ENCODE measurements at places on chromosomes 7 and 10.

GRCh38 chr10:128642502-128642901 lies 516.3 kb upstream of the MKI67 start:
- DNase-seq, result no peak

- DNase-seq, result no peak
Measured at GRCh38 chr10:14017467-14017866, 313.3 kb downstream of the FRMD4A start.

DNA sequence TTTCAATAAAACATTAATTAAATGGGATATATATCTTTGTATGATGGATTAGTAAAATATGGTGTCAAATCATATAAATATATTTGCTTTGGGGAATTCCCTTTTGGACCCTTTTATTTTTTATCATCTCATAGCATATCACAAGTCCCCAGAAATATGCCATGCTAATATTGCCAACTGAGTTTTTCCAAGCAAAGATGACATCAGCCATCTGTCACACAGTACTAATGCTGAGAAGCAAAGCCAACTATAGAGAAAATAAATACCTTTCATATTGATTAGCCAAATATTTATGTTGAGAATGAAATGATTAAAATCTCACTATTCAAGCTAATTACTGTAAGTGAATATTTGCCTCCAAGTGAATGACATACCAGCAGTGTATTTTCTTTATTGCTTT lies 575.3 kb downstream of the ETV1 start:
- DNase-seq, result no peak

DNA sequence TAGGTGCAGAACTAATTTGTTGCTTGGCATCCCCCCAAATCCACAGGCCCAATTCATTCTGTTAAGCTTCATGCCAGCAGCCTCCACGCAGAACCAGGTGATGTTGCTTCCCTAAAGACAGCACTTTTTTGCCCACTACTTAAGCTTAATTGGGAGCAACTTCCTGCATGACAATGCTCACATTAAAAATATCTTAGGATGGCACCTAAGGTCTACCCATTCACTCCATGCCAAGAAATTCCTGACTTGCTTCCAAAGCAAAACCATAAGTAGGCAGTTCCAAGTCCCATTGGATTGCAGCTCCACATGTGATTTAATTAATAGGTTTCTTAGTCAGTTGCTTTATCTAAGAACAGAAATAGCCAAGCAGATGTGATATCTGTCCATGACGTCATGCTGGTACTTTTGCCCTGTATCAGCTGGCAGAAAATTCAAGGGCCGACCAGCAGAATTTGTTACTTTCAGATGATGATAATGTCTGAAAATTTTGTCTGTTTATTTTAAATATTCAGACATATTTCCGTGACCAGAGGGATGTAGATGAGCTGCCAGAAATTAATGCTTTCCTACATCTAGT lies 325.5 kb downstream of the LHFPL3 start:
- DNase-seq, result no peak

GRCh38 chr10:48249004-48249762 lies 25.3 kb downstream of the FRMPD2 start:
- DNase-seq, result no peak

DNA sequence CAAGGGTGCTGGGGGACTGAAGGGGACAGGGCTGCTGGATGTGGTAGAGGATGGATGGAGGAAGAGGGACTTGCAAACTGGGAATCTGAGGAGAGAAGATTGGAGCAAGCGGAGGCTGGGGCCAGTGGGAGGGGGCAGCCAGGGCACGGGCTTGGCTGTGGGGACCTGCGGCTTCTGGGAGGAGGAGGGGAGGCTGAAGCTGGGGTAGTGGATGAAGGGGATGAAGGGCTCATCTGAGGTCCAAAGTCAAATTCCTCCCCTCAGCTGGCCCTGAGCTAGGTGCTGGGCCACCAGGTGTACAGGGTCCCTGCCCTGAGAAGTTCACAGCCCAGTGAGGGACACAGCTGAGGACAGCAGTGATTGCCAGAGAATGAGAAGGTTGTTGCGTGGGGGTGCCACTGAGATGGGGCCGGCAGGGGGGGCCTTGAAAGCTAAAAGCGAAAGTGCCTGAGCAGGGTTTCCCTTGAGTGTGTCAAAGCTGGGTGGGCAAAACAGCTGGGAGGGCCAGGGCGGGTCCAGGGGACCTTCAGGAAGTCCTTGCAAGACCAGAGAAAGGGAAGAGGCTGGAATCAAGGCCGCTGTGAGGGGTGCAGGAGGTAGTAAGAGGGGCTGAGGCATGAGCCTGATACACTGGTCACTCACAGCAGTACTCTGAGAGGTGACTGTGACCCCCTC lies 75.2 kb downstream of the MYL10 start:
- DNase-seq, result no peak

- DNase-seq, result no peak
Measured at GRCh38 chr7:28029051-28029450, 151.5 kb downstream of the JAZF1 start.

GRCh38 chr7:78953090-78953489 lies 500.4 kb downstream of the MAGI2 start:
- DNase-seq, result no peak

DNA sequence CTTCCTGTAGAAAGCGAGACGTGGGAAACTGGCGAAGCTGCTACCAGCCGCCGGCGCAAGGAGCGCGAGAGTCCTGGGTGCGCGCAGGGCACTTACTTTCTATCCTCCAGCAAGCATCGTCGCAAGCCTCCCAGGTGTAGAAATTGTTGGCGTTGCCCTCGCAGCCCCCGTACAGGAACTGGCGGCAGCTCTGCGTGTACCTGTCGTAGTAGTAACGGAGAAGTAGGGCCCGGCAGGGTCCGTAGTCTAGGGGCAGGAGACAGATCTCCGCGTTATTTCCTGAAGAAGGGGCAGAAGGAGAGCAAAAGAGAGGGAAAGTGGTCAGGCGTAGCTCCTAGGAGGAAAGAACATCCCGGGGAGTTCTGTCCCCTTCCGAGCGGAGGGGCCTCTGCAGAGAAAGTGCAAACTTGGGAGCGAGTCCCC lies 501 bp downstream of the TFPI2 start:
- no peak for DNase-seq

- no peak for DNase-seq
Measured at GRCh38 chr7:116425647-116426209, 73.8 kb upstream of the CAV2 start.

DNA sequence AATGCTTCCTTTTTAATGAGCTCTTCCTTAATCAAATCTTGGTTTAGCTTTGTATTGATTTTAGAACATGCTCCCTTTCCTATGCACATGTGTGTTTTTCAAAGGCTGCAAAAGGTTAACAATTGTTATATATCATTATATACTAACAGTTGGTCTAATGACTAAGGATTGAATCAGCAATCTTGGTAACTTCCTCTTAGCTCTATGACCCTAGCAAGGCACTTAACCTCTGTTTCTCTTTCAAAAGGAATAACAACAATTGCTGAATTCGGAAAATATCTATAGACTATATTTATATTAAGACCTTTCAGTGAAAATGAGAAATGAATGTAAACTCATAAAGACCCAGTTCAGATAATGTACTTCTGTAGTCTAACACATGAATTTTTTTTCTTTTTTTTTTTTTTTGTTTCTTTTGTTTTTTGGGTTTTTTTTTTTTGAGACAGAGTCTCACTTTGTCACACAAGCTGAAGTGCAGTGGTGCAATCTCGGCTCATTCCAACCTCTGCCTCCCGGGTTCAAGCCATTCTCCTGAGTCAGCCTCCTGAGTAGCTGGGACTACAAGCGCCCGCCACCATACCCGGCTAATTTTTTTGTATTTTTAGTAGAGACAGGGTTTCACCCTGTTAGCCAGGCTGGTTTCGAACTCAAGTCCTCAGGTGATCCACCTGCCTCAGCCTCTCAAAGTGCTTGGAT lies 48.8 kb downstream of the HOXA1 start:
- no peak for DNase-seq

GRCh38 chr7:70795948-70796347 lies 336.0 kb upstream of the GALNT17 start:
- no peak for DNase-seq

DNA sequence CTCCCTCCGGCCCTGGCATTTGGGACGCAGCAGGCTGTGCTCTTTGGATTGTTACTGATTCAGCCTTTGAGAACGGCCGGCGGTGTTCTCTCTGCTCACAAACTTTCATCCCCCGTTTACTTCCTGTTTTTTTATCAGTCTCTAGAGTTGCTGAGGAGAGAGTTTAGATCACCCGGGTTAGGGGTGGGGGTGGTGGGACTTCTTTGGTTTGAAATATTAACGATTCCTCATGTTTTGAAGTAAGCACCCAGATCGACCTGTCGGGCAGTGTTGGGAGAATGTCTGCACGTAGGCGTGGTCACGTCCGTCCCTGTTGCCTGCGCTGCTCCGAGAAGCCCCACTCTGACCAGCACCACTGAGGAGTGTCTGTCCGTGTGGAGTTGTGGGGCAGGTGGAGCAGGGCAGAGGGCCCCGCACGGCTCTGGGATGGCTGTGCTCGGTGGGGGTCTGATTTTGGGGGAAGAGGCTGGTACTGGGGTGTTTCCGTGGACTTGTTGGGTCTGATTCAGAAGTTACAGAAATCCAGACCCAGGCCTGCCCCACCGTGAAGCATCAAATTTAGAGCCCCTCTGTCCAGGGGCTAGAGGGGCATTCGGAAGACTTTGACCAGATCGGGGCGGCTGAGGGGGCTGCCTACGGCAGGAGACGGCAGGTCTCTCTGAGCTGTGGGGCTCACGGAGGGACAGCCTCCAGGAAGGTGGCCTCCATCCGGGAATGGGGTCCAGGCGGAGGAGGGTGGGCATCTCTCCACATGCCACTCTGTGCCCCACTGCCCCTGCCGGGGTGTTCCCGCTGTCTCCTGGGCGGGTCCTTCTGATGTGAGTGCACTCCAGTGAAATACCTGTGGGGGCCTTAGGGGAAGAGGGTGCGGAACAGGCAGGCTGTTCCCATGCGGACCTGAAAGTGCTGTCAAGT lies 7.4 kb downstream of the INPP5A start:
- no peak for DNase-seq

- DNase-seq, result no peak
Measured at GRCh38 chr10:68251625-68252495, 19.9 kb upstream of the ATOH7 start.

DNA sequence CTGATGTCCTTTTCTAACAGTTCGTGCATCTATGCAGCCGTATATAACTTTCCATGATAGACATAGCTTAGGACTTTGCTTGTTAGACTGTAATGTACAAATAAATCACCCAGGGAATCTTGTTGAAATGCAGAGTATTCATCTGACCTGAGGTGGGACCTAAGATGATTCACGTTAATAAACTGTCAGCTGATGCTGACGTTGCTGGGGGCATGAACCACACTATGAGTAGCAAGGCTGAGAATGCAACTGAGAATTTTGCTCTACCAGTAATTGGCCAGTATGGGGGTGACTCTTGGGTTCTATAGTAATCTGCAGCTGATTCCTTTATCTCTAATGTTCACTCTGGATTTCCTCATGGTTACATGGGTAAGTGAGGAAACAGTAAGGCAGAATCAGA lies 130.1 kb upstream of the MALRD1 start:
- no peak for DNase-seq

- DNase-seq, result no peak
Measured at GRCh38 chr7:33592718-33593117, 312.6 kb upstream of the BMPER start.

DNA sequence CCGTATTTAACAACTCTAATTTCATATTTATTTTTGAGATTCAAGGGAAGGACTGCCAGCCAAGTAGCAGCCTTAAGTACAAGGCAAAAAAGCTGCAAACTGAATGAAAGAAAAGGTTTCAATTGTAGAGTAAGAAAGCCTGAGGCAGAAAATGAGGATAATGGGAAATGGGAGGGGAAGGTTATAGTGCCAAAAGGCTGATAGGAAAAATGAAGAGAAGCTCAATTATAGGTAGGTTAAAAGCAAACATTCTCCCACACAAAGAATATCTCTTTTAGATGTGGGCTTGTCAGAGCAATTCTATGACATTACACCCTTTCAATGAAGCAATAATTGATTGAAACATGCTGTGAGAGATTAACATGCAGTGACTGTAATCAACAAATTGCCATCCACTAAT lies 175.3 kb downstream of the RAPGEF5 start:
- no peak for DNase-seq

GRCh38 chr10:59276919-59277318 lies 85.4 kb downstream of the FAM13C start:
- no peak for DNase-seq

DNA sequence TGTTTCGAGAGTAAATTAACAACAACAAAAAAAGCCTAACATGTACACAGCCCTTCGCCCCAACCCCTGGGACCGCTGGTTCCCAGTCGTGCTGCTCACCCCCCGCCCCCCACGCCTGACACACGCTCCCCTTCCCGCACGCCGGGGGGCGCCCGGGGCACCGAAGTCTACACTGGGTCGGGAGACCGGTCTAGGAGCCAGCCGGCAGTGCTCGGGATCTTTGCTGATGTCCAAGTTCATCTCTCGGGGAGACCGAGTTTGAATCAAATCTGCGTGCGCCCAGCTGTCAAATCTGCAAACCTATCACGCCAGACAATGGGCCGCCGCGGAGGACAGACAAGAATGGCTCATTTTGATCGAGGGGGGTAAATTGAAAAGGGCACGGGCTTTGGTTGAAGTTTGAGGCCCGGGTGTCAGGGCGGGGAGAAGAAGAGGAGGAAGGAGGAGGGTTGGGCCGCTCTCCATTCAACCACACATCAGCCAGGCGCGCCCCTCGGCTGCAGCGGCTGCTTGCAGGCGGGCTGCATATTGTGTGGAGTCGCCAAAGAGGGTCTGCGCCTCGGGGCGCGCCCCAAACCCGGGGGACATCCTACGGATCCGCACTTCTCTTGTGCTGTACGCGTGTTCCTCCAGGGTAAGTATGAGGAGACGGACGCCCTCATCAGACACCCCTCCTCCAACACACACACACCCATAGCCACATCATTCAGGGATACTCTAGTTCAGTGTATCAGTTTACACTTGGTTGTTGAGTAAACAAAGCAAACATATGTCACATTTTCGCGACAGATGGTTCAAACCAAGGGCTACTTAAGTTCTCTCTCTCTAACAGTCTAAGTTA lies 1.3 kb upstream of the GFRA1 start:
- DNase-seq, result no peak

- no peak for DNase-seq
Measured at GRCh38 chr7:19016140-19016539, 101.3 kb downstream of the TWIST1 start.

DNA sequence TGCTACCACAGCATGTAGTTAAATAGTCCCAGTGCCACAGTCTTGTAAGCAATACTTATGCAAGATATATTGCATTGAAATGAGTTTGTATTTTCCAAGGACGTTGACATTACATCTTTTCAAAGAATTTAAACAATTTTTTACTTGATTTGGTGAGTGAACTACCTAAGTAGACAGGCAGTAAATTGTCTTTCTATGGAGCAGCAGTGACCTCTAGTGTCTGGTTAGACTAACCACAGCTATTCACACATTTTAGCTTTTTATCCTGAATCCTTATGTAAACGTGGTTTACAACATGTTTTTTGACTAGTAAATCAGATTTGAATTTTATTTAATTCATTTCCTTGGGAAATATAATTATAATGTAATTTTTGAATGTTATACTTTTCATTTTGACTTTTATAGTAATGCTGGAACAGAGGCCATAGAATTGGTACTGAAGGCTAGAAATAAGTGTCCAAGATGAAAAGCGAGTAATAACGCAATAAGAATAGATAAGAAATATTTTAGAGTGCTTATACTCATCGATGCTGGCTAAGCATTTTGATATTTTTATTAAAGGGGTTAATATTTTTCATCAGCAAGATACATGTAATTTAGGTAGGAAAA lies 5.6 kb downstream of the LRRTM3 start:
- DNase-seq, result no peak

Measured in activated CD8-positive, alpha-beta memory T cell treated with anti-CD3 and anti-CD28 coated beads for 4 hours (primary cell).